ENCODE measurements at places on chromosomes 5 and 9.

- no peak for DNase-seq
Measured at GRCh38 chr5:935510-936084, 42.9 kb downstream of the TRIP13 start.

GRCh38 chr5:116658141-116658540 lies 83.5 kb upstream of the SEMA6A start:
- DNase-seq, result no peak

DNA sequence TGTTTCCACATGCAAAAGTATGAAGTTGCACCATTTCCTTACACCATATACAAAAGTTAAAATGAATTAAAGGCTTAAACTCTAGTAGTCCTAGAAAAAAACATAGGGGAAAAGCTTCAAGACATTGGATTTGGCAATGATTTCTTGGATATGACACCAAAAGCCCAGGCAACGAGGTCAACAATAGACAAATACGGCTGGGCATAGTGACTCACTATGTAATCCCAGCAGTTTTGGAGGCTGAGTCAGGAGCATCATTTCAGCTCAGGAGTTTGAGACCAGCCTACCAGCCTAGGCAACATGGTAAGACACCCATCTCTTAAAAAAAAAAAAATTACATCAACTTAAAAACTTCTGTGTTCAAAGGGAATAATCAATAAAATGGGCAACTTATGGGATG lies 30.9 kb upstream of the SREK1 start:
- DNase-seq, result no peak

- no peak for DNase-seq
Measured at GRCh38 chr5:150242251-150242894, 47.2 kb downstream of the CAMK2A start.

Data from mesothelial cell of epicardium (in vitro differentiated cells).